ENCODE measurements at places on chromosomes 3 and 15.

DNA sequence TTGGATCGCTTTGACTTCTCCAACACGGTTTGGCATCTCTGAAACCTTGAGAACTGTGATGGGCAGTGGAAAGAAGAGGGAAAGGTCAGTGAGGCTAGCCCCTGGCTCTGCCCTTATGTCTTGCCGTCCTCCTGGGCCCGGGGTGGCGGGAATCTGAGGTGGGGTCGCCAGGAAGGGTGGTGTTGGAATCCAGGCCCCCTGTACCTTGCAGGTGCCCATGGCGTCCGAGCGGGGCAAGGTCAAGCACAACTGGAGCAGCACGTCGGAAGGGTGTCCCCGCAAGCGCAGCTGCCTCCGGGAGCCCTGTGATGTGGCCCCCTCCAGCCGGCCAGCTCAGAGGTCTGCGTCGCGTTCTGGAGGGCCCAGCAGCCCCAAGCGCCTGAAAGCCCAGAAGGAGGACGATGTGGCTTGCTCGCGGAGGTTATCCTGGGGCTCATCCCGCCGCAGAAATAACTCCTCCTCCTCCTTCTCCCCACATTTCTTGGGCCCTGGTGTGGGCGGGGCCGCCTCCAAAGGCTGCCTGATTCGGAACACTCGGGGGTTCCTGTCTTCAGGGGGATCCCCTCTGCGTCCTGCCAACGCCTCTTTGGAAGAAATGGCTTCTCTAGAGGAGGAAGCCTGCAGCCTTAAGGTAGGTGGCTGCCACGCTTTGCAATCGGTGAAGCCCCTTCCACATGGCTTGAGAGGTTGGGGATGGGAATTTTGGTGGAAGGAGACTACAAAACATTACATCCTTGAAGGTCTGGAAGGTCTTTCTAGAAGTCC, 907 bp downstream of the TATDN2 start:
- no peak for DNase-seq

DNA sequence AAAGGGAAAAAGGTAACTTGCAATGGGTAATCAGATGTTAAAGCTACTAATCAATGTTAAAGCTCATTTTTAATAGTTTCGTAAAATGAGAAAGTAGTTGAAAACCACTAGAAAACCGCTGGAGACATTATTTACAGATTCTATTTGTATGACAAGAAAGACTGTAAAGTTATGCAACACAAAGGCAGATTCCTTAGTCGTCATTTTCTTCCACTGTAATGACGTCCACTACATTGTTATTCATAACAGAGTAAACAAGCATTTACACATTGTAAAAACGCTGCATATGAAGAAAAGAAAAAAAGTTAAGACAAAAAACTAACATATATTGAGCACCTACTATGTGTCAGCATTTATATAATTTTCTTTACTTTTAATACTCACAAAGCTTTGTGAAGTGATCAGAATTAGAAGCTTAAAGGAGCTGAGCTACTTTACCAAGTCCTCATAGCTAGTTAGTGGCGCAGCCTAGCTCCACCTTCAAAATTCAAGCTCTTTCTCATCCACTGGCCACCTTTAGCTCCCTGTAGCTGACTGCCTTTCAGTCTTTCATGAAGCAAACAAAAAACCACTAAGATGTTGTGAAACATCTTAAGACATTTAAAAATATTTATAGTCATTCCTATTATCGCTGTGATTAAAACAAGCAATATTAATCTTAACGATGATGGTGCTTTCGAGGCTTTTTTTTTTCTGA, 100.1 kb upstream of the CDIN1 start:
- peak; percentile 68 for DNase-seq

GRCh38 chr15:99105514-99106341, 848 bp downstream of the SYNM start:
- DNase-seq, result peak; percentile 66

DNA sequence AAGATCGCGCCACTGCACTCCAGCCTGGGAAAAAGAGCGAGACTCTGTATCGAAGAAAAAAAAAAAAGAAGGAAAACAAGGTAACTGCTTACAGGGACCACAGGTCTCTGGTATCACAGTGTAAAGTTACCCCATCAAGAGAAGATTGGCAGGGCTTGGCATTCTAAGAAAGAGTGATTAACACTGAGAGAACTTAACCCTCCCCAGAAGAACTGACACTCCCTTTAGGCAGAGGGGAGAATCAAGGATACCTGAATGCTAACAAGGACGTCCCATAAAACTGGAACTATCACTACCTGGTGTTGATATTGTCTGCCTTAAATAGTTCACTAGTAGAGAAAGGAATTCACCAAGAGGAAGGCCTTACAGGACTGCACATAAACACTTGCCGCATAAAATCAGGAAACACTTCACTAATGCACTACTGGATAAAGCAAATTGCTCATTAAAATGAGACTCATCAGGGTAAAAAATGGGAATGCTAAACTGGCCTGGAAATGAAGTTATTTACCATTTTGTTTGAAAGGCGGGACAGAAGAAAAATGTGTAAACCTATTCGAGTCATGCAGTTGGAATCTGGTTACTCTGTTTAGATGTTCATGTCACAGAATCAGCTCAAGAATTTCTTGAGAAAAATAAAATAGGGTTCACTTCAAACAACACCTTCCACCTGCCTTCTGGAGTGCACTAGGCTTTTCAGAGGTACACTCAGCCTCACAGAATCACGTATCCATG, 121.6 kb downstream of the FOXP1 start:
- DNase-seq, result peak; percentile 43

- no peak for DNase-seq
Measured at GRCh38 chr3:23760325-23760724, 45.4 kb upstream of the UBE2E1 start.

DNA sequence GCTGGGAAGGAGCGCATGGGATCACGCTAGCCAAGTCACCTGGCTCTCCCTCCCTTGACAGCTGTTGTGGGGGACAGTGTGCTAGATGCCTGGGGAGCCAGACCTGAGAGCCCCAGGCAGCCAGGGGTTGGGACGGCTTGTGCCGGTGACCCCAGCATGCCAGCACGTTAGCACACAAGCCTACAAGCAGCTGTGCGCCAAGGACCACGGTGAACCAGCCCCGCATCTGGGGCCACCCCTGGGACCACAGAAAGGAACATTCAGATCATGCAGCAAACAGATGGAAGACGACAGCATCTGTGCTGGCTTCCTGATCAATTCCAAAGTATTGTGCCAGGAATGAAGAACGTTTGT, 64.8 kb downstream of the NTRK3 start:
- no peak for DNase-seq

GRCh38 chr3:15872807-15873206, 75.0 kb upstream of the ANKRD28 start:
- no peak for DNase-seq

Data from AG10803 (cell line).